ENCODE measurements at places on chromosomes 1 and 21.

DNA sequence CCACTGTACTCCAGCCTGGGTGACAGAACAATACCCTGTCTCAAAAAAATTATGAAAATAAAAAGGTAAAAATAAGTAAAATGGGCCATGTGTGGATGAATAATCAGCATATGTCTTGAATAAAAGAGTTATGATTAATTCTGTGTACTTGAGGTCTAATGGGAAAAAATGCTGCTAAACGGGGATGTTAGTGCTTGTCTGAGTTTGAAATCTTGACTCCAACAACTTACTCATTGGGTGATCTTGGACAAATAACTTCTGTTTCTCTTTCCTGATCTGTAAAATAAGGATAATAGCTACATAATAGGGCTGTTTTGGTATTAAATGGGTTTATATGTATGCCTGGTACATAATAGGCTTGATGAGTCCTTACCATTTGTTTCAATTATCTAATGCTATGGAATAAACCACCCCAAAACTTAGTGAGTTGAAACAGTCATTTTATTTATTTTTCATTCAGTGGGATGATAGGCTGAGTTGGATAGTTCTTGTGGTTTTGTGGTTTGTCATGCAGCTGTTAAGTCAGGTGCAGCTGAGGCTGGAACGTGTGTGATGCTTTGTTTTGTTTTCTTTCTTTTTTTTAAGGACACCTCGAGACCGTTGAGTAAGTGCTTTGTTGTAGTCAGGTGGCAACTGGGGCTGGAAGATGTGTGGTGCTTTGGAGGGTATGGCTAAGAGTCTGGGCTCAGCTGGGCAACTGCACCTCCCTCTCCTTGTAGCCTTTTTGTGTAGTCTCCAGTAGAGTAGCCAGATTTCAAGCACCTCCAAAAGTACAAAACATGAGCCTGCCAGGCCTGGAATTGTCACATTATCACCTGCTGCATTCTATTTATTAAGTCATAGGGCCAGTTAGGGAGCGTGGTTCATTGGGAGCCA, 4.9 kb downstream of the MDM4 start:
- peak; percentile 36 for DNase-seq

- no peak for DNase-seq
Observed at GRCh38 chr1:14681182-14681581, 82.7 kb downstream of the KAZN start.

DNA sequence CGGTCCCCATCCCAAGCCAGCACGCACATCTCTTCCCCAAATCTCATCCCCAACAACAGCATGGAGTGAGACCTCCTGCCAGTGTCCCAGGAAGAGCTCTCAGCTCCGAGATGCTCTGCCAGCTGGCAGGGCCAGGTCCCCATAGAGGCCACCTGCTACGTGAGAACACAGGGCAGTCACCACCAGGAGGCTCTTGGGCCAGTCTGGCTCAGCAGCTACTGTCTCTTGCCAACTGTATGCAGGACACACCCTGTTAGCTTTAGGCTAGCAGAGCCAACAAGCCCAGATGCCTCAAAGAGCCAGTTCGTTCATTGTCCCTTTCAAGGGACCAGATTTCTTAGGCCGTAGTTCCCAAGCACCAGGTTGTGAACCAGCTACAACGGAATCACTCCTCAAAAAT, 36.9 kb downstream of the FBXO2 start:
- no peak for DNase-seq

- peak; percentile 49 for DNase-seq
Observed at GRCh38 chr1:214224611-214225354, 56.2 kb upstream of the SMYD2 start.

DNA sequence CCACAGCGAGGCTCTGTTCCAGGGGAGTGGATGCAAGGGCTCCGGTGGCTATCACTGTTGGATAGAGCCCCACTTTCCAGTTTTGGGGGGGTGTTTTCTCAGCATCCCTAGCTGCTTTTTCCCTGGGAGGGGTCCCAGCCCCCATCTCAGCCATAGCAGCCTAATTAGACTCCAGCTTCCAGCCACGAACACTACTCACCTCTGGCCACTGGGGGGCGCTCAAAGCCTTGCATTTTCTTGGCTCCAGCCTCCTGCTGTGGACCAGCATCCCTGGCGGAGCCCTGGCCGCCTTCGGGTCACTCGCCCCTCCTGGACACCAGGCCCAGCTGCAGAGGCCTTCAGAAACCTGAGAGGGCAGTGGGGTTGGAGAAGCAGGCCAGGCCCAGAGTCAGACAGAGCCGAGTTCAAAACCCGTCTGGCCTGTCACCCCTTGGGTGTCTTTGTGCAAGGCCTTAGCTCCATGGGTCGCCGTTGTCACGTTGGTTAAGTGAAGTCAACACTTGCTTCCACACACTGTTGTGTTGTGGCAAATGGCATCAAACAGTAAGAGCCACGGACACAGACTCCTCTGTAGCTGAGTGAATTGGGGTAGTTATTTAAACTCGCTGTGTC, 93.5 kb upstream of the ACTL8 start:
- peak; percentile 61 for DNase-seq

GRCh38 chr1:182629499-182630096, 25.4 kb upstream of the RGS16 start:
- DNase-seq, result no peak

DNA sequence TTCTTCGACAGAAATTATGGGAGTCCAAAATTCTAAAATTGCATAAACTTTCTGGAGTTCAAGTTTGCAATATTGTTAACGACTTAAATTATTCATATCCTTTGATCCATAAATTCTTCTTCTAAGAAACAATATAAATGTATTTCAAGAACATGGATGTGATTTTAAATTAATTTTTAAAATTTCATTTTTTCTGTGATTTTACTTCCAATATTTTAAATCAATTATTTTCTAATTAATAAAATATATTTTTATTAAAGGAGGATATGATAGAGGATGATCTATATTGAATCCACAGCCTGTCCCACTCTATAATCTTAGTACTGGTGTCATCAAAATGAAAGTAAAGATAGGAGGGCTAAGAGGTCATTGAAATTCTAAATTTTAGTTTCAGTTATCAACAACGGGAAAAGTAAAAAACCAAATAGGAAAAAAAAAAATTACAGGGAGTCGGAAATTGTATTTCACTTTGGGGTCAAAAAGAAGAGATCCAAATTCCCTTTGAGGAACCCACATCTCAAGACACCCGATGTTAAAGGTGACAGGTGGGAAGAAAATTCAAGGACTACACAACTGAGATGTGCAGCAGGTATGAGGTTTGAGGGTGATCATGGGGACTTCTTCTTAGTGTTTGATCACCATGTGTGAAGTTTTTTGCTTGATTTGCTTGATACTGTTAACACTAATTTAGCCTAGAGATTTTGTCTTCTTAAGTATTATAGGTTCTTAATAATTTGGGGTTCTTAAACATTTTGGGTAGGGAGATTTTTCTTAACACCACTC, 154.8 kb upstream of the RGS18 start:
- DNase-seq, result no peak

DNA sequence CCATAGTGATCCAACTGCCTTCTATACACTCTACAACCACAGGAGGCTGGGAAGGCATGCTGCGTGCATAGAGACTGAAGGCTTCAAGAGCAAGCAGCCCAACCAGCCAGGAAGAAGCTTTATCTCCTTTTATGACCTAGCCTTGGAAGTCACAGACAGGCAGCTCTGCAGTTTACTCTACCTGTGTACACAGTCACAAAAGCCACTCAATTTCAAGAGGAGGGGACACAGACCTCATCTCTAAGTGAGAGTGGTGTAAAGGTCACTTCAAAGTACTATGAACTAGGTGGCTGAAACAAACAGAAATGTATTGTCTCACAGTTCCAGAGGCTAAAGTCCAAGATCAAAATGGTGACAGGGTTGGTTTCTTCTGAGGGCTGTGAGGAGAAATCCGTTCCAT, 69.6 kb upstream of the GJB5 start:
- no peak for DNase-seq

DNA sequence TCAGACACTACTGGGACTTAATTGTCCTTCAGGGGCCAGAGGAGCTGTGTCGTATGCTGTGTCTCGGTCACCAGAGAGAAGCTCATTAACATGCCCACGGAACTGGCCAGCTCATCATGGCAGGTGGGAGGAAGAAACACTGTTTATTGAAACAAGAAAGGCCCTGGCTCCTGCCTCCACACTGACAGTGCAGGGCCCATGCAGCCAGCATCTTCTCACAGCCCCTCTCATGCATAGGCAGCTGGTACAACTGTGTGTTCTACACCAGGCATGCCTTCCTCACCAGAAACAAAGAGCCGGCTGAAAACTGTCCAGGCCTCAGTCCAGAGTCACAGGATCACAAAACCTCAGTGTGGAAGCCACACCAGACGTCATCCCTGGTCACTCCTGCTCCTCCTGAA, 106.0 kb downstream of the UBE2U start:
- no peak for DNase-seq

Data from fibroblast of pulmonary artery (primary cell).